ENCODE measurements at places on chromosomes 3 and 15.

- H3K4me3 ChIP-seq: no peak overlapping the region
- no peaks in the 10 kb centered on the region for H3K27me3 ChIP-seq
- no peaks in the 10 kb centered on the region for H3K36me3 ChIP-seq
- no peak for DNase-seq
- peaks cover 4% of the 10 kb centered on the region for H3K4me1 ChIP-seq
- no peak overlapping the region for H3K27ac ChIP-seq
Measured at GRCh38 chr15:55106155-55106554, 90.6 kb downstream of the RSL24D1 start.

- H3K27ac ChIP-seq: no peak overlapping the region
- no peaks in the 10 kb centered on the region for H3K36me3 ChIP-seq
- DNase-seq: no peak
- H3K4me1 ChIP-seq: peaks cover 4% of the 10 kb centered on the region
- H3K27me3 ChIP-seq: no peaks in the 10 kb centered on the region
- no peak overlapping the region for H3K4me3 ChIP-seq
Measured at GRCh38 chr3:120021523-120021922, 72.7 kb downstream of the GSK3B start.

DNA sequence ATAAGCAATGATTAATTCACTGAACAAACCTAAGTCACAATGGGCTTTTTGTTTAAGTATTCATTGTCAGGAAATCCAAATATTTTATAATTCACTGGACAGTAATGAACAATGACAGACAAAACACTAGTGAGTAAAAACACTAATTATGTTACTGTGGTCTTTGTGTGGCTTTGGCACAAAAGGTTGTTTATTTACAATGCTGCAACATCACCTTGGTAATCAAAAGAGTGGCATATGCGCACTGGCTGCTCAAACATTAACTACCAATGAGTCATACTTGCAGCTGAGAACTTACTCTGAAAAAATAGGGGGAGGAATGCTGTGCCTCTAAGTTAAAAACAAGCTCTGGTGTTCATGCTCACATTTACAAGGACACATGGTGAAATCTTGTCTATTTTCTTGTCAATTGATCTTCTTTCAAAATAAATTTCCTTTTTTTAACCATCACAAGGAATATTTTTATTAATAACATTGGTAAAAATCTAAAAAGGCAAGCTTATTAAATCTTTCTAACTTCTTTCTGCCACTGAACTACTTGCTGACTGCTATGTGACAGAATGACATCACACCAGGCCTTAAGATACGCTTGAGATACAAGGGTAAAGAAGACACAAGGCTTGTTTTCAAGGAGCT lies 85.2 kb upstream of the PPIB start:
- H3K36me3 ChIP-seq: no peaks in the 10 kb centered on the region
- H3K27ac ChIP-seq: peak overlapping the region; percentile 42
- no peaks in the 10 kb centered on the region for H3K27me3 ChIP-seq

- H3K4me1 ChIP-seq: no peaks in the 10 kb centered on the region
- no peaks in the 10 kb centered on the region for H3K27me3 ChIP-seq
- no peak overlapping the region for H3K4me3 ChIP-seq
- H3K36me3 ChIP-seq: no peaks in the 10 kb centered on the region
- no peak for DNase-seq
- no peak overlapping the region for H3K27ac ChIP-seq
Measured at GRCh38 chr3:38960953-38961622, 90.7 kb downstream of the SCN11A start.

DNA sequence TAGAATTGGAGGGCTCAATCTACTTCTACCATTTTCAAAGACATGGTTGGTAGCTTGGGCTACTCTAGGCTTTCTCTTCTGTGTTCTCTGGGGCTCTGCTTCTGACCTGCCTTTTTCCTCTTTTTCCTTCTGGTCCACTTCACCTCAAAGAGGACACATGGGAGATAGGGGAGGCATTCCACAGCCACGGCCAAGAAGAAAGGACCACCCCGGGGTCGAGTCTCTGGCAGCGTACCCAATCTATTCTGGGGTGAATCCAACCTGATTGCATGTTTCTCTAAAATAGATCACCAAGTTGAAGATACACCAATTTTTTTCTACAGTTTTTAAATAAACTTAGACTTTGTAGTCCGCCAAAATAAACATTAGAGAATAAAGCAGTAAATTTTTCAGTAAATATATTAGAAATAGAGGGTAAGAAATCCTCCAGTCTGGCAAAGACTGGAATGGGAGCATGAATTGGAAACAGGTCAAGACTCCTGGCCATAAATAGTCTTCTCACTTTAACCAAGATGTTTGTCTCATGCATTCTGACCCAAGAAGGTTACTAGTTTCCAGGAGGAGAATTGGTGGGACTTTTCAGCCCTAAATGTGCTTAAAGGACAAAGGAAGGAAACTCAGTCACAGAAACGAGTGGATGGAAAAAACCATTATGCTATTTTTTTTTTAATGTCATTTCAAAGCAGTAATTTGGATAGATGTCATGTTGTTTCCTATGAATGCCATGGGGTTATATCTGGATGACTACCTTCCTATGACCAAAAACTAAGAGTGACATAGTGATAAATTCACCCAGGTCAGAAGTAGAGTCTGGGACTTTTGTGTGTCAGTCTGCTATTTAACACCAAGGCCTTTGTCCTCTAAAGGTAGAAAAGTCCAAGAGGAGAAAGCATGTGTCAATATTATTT lies 71.3 kb upstream of the PHLDB2 start:
- peaks cover 15% of the 10 kb centered on the region for H3K4me1 ChIP-seq

DNA sequence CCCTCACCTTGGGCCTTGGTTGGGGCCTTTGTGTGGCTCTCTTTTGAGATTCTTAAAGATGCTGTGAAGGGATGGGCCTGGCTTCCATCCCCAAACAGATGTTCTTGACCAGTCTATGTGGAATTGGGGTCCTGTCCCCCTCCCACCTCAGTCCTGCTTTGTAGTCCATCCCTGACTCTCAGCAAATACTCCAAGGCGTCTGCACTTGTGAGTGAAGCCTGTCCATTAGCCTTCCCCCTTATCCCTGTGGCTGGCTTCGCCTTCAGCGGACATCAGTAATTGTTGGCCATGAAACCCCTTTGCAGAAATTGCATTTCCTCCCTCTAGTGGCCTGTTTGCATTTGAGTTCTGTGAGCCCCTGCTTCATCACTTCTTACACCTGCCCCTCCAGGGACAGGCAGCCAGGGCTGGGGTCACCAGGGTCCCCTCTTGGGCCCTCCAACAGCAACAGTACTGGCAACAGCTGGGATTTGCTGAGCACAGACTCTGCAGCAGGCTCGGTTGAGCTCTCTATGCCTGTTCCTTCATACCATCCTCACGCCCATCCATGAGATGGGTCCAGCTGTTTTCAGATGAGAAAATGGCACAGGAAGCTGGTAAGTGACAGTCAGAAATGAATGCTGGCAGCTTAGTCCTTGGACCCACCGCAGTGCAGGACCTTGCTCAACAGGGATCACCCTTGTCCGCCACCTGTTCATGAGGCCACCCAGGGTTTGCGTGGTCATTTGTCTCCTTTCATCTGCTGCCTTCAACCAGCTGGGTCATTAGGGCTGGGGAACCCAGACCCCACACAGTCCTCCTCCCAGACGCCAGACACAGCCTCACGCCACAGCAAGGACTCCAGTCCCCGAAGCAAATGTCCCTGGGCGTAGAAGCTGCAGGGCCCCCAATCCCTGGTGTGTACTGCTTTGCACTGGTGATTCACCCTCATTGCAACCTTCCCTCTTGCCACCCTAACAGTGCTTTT lies 8.9 kb upstream of the LRRK1 start:
- no peak overlapping the region for H3K27ac ChIP-seq
- no peaks in the 10 kb centered on the region for H3K4me1 ChIP-seq
- no peaks in the 10 kb centered on the region for H3K36me3 ChIP-seq
- H3K4me3 ChIP-seq: no peak overlapping the region
- H3K27me3 ChIP-seq: no peaks in the 10 kb centered on the region
- DNase-seq: no peak

GRCh38 chr3:102533784-102534183 lies 99.0 kb downstream of the ZPLD1 start:
- H3K27ac ChIP-seq: no peak overlapping the region
- no peak overlapping the region for H3K4me3 ChIP-seq
- H3K27me3 ChIP-seq: no peaks in the 10 kb centered on the region
- no peaks in the 10 kb centered on the region for H3K36me3 ChIP-seq

- H3K36me3 ChIP-seq: no peaks in the 10 kb centered on the region
- DNase-seq: no peak
- no peaks in the 10 kb centered on the region for H3K4me1 ChIP-seq
- no peak overlapping the region for H3K27ac ChIP-seq
- no peaks in the 10 kb centered on the region for H3K27me3 ChIP-seq
Measured at GRCh38 chr3:137509354-137510045, 254.6 kb upstream of the SOX14 start.

DNA sequence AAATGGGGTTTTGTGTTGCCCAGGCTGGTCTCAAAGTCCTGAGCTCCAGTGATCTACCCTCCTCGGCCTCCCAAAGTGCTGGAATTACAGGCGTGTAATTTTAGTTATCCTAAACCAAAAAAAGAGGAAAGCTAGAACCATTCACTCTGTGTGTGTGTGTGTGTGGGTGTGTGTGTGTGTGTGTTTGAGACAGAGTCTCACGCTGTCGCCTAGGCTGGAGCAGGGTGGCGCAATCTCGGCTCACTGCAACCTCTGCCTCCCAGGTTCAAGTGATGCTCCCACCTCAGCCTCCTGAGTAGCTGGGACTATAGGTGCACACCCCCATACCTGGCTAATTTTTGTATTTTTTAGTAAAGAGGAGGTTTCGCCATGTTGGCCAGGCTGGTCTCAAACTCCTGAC lies 84.0 kb downstream of the TFDP2 start:
- no peaks in the 10 kb centered on the region for H3K36me3 ChIP-seq
- H3K4me3 ChIP-seq: no peak overlapping the region
- no peak overlapping the region for H3K27ac ChIP-seq
- no peaks in the 10 kb centered on the region for H3K4me1 ChIP-seq
- no peak for DNase-seq

DNA sequence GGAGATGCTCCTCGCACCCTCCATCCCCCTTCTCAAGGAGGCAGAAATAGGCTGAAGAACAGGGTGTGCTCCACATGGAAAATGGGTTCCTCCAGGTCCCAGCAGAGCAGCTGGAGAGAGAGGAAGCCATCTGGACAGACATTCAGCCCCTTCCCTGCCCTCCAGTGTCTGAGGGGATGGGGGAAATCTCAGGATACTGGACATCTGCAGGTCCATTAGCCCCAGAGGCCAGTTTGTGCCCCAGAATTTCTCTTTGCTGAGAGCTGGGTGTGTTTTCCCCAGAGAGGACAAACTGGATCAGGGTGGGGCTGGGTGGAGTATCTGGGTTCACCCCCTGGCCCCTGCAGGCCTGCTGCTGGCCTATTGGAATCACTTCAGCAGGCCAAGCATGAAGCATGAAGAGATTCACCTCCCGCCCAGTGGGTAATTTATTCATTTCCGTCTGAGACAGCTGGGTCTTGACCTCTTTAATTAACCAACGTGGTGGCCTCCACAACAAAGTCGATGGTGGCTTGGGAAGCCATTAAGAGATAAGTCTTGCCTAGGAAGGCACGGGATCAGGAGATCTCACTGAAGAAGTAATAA lies 4.6 kb downstream of the FAM3D start:
- no peak overlapping the region for H3K27ac ChIP-seq
- H3K36me3 ChIP-seq: no peaks in the 10 kb centered on the region
- H3K27me3 ChIP-seq: no peaks in the 10 kb centered on the region

GRCh38 chr15:88874275-88874674 lies 21.1 kb downstream of the HAPLN3 start:
- DNase-seq: no peak
- H3K27me3 ChIP-seq: no peaks in the 10 kb centered on the region
- H3K27ac ChIP-seq: peak overlapping the region; percentile 21
- H3K36me3 ChIP-seq: no peaks in the 10 kb centered on the region
- H3K4me3 ChIP-seq: peak overlapping the region; percentile 57

GRCh38 chr3:128824132-128824850 lies 55.1 kb upstream of the ACAD9 start:
- no peak for DNase-seq
- no peaks in the 10 kb centered on the region for H3K27me3 ChIP-seq
- no peak overlapping the region for H3K4me3 ChIP-seq
- peaks cover 2% of the 10 kb centered on the region for H3K36me3 ChIP-seq
- peak overlapping the region; percentile 46 for H3K27ac ChIP-seq

DNA sequence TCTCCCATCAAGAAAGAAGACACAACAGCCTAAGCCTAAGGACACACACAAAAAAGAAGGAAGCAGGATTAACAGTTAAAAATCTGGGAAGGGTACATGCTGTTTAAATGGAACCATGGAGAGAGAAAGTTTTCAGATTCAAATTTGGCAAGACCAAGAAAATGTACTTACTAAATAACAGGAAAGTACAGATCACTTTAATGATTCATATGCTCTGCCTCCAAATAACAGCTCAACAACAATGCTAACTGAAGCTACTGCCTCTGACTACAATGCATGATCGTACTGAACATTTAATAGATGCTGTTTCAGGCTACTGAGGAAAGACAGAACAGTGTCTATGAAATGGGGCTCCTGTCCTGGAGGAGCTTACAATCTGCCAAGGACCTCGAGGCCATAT lies 8.4 kb upstream of the NMB start:
- no peak for DNase-seq
- no peak overlapping the region for H3K27ac ChIP-seq
- no peaks in the 10 kb centered on the region for H3K27me3 ChIP-seq
- no peak overlapping the region for H3K4me3 ChIP-seq

DNA sequence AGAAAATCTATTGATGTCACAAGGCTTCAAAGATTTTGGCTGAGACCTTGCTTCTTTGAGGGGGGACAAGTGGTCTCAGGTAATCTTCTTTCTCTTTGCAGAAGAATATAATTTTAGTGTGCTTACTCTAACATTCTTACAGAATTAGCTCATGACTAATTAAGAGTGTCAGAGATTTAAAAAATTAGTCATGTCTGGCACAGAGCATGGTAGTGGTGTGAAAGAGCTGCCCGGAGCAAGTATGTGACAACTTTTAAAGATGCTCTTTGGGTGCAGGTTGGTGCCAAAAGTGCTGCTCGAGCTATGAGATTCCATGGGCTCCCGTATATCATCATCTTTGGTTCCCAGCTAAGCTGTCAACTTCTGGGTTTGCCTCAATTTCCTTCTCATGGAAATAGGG lies 31.1 kb downstream of the CYP19A1 start:
- H3K27me3 ChIP-seq: no peaks in the 10 kb centered on the region
- H3K27ac ChIP-seq: no peak overlapping the region
- H3K4me3 ChIP-seq: no peak overlapping the region
- H3K36me3 ChIP-seq: no peaks in the 10 kb centered on the region
- DNase-seq: no peak

DNA sequence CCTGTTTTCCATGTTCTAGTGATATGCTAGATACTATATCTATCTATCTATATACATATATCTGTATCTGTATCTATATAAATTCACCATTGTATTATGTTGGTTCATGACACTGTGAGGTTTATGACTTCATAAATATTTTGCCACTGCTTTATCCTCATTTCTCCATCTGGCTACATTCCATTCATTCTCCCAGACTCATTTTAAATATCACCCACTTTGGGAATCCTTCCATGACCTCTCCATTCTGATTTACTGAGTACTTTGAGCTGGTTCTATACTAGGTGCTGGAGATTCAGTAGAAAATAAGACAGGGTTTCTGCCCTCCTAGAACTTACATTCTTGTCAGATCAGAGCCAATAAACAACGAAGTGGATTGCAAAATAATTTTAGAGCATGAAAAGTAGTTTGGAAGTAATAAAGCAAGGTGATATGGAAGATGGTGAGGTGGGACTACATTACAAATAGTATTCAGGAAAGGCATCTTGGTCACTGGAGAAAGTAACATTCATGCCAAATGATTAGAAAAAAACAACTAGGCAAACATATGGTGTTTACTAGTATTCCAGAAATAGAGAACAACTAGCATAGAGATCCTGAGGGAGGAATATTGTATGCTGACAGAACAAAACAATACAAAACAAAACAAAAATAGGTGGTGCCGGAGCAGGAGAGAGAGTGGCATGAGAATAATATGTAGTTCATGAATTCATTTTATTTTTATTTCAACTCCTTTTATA lies 11.6 kb upstream of the PLSCR4 start:
- H3K27ac ChIP-seq: no peak overlapping the region
- H3K4me1 ChIP-seq: no peaks in the 10 kb centered on the region
- H3K27me3 ChIP-seq: no peaks in the 10 kb centered on the region
- H3K36me3 ChIP-seq: no peaks in the 10 kb centered on the region

All from thoracic aorta (tissue), 2 donors.